ENCODE measurements at places on chromosomes 1 and 21.

DNA sequence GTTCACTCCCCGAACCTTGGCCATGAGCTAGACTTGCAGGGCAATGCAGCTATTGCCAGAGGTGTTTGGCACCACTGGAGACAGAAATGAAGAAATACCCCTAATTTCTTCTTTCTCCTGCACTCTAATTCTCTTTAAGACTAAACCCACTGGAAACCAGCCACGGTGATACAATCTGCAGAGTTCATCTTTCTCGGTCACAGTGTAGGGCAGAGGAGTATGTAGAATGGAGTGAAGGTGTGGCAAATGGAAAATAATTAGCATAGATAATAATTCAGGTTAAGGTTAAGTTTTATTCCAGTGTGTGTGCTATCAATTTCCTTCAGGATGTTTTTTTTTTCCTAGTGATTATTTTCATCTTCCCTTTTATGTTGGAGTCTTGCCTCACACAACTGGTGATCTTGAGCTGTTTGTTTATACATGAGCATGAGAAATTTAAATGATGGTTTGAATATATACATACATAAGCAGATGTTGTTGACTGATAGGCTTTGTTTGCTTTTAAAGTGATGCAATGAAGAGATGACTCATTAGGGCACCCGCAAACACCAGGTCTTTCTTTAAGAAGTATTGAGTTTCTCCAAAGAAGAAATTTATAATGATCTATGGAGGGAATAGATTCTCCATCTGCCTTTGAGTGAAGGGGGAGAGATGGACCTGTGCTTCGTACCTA, 81.9 kb downstream of the SPATA17 start:
- no peak for DNase-seq

DNA sequence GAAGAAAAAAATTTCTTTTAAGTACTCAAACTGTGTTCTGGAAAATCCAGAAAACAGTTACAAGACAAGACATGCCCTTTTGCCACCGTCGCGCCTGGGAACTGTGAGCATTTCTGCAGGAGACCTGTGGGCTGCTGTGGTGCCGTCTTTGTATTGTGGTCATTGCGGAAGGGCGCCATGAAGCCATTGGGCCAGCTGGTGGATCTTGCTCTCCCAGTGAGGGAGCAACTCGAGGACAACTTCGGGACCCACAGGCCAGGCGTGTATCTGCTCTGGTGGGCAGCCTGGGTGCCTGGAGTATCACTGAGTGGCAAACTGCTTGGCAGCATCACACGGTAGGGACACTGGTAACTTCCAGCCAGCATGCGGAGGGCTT, 3.8 kb upstream of the THEMIS2 start:
- no peak for DNase-seq

DNA sequence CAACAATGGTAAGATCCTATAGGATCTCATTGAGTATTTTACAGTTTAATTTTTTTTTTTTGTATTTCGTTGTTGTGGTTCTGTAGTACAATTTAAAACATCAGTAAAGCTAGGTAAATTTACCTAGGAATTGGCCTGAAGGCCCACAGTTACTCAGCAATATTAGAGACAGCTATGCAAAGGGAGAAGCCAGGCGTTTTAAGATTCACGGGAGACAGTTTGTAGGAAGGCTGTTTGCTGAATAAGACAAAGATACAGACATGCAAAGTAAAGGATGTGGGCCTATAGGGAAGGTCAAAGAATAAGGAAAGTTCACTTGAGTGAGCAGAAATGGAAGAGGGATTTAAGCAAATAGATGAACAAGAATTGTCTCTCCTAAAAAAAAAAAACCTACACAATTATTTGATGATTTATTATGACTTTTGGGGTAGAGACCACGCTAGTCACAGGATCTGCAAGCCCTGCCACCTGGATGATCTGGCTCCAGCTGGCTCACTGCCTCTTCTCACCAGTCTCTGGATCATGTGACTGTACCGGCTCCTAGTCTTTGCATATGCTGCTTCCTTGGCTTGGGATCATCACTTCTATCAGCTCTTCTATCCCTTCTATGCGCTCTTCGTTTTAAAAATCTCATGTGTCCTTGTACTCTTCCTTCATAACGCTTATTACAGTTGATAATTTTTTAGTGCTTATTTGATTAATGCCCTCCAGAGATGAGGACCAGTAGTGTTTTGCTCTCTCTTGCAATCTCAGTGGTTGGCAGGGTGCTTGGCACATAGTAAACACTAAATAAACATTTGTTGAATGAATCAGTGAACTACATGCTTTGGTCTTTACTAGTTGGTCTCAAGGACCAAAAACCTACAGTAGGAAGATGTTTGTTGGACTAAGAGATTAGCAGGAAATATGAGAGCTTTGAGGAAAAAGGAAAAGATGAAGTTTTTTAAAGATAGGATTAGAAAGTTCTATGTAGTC, 14.1 kb downstream of the DYRK1A start:
- DNase-seq: no peak

GRCh38 chr1:168637350-168637991, 61.1 kb downstream of the XCL1 start:
- no peak for DNase-seq

GRCh38 chr1:154871374-154871773, 1.3 kb upstream of the KCNN3 start:
- no peak for DNase-seq

- DNase-seq: no peak
These were observed 391.7 kb downstream of the KCTD3 start for GRCh38 chr1:215958841-215959240.

DNA sequence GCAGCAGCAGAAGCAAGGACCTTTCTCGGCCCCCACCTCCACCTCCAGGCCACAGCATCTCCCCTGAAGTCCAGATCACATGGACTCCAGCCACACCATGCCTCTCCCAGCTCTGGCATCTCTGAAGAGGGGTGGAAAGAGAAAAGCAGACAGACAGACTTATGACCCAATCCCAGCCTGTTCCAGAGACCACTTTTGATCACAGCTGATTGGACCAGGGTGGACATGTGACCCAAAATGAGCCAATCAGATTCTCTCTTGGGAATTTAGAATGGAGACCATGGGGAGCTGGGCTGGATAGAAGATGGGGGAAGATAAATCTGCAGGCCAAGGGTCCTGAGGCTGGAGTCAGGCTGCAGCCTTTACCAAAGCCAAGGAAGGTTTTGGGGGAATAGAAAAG, 16.4 kb downstream of the HTR1D start:
- DNase-seq: no peak

- DNase-seq: no peak
These were observed 447.1 kb downstream of the PTPRU start for GRCh38 chr1:29683472-29683871.

- DNase-seq: no peak
These were observed 11.4 kb downstream of the ZBTB48 start for GRCh38 chr1:6591222-6591621.

DNA sequence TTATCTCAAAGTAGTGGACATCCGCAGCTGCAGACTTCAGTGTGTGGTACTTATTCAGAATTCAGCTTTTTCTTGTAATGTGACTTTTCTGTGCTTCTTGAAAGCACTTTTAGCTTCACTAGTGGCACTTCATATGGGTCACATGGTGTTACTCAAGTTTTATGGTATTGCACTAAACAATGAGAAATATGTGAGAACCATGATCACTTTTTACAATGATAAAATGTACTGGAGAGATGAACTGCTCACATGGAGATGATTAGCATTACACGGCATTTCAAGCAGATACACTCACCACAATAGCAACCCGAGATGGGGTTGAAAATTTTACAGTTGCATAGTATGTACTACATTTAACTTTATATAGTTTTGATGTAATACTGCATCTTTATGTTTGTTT, 40.1 kb upstream of the GPR52 start:
- DNase-seq: no peak

- no peak for DNase-seq
These were observed 16.4 kb upstream of the ZNF683 start for GRCh38 chr1:26388791-26389445.

DNA sequence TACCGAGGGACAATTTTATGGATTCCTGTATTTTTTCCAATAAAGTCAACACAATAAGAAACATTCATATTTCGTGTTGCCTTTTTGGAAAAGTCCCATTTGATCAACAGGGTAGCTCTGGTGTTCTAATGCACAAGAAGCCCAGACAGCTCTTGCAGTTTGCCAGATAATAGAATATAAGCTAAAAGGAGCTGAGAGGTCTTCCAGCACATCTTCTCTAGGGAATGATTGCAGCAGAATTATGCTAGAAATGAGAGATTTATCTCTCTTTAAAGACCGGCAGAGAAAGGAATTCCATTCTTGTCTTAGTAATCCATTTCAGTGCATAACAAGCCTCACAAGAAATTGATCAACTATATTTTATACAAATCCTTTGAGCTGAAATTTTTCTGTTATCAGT, 25.0 kb upstream of the DDX59 start:
- no peak for DNase-seq

GRCh38 chr1:171904778-171905450, 63.6 kb downstream of the DNM3 start:
- no peak for DNase-seq

DNA sequence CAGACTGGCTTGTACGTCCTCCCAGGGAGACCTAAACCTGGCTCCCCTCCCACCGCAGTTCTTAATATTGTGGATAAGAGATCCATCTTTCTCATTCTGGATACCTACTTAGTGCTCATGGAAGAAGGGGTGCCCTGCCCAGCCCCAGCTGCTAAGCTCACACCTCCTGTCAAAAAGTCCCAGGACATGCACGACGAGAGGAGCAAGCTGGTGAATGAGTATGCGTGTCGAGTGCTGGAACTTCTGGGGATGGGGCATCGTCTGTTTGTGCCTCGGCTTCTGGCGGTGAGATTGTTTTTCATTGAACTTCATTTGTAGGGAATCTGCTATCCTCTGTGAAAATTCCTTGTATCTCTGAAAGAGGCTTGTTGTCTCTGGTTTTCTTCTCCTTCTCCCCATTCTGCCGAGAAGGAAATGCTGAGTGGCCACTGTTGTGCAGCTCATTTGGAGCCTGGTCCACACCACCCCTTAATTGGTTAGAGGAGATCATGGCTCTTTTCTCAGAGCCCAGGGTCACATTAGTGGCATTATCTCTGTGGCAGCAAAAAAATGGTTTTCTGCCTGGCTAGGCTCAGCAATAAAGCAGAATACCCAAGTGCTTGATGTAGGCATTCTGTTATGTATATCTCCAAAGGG, 199.4 kb upstream of the CACYBP start:
- no peak for DNase-seq

DNA sequence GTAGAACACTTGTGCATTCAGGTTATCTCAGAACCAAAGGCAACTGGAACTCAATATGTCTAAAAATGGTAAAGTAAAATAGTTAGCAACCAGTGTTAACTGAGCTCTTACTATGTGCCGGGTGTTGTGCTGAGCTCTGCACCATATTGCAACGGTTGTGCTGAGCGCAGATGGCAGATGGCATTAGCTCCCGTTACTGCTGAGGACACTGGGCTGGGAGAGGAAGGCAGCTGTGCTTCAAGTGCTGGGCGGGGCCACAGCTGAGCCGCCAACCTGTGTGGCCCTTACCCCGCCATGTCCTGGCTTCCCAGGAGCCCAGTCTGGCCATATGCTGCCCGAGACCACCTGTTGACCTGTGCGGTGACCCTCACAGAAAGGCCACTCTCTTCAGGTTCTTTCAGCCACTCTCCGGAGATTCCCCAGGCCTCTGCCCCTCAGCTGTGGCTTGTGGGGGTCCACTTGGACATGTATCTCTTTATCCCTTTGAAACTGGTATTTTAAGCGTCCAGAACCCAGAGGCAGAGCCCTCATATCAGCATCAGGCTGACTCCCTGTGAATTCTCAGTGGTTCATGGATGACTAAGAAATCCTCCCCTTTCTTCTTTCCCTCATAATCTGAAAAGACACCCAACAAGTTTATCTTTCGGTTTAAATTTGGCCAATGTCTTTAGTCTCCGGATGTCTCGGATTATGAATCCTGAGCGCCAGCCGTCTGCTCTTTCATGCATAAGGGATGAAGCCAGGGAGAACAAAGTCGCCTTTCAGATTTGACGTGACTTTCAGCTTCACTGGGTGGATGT, 26.4 kb downstream of the LDLRAP1 start:
- DNase-seq: no peak

DNA sequence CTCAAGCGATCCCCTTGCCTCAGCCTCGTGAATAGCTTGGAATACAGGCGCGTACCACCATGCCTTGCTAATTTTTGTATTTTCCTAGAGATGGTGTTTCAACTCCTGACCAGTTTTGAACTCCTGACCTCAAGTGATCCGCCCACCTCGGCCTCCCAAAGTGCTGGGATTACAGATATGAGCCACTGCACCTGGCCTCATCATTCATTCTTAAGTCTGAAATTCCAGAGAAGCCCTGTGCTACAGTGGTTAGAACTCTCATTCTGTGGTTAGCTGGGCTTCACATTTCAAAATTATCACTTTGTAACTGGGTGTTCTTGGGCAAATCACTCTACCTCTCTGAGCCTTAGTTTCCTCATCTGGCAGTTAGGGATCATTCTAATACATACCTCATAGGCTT, 86.1 kb upstream of the POU3F1 start:
- DNase-seq: no peak

Data from stimulated activated CD8-positive, alpha-beta memory T cell treated with anti-CD3 and anti-CD28 coated beads, Interleukin-7, amount 100 ng/mL, for 48 hours (primary cell).